ENCODE measurements at places on chromosomes 11 and 22.

GRCh38 chr11:68643585-68643984 lies 40.8 kb upstream of the GAL start:
- no peak for DNase-seq

- DNase-seq: no peak
These were observed 12.9 kb downstream of the ROBO3 start for GRCh38 chr11:124877910-124878758.

DNA sequence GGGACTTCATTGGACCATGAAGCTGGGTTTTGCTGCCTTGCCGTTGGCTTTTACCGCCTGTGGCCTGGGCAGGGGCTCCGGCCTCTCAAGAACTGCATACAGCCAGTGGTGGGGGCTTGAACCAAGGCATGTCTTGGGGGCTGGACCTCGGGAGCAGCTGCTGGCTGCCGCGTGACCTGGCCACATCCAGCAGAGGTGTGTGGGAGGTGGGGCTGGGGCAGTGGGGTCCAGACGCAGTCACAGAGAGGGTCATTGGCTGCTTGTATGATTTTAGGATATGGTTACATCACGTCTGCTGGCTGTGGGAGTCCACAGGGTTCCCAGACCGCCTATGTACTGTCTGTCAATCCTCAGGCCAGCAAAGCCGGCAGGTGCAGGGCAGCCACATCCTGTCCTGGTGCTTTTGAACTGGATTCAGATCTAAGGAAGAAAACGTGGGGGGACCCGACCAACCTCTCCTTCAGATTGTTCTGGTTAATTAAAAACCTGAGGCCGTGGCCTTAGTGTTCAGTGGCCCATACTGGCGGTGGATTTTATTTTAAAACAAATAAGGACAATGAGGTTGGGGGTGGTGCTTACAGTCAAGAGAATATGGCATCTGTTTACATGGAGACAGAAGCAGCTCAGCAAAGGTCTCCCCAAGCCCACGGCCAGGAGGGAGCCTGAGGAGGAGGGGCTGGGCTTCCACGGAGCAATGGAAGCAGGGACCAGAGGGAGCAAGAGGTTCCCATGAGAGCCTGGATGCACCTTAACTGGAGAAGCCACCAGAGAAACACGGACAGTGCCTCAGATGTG lies 426.0 kb downstream of the TBC1D22A start:
- no peak for DNase-seq

GRCh38 chr11:22927793-22928192 lies 67.5 kb upstream of the CCDC179 start:
- no peak for DNase-seq

GRCh38 chr22:40070701-40071100 lies 75.9 kb downstream of the FAM83F start:
- DNase-seq: no peak
